A549 (cell line): ENCODE measurements at places on chromosomes 2 and 18. TPM values are rescaled to one million over a fixed set of nuclear protein-coding genes. Genes with fewer than 3 reads are reported as not detected.

DNA sequence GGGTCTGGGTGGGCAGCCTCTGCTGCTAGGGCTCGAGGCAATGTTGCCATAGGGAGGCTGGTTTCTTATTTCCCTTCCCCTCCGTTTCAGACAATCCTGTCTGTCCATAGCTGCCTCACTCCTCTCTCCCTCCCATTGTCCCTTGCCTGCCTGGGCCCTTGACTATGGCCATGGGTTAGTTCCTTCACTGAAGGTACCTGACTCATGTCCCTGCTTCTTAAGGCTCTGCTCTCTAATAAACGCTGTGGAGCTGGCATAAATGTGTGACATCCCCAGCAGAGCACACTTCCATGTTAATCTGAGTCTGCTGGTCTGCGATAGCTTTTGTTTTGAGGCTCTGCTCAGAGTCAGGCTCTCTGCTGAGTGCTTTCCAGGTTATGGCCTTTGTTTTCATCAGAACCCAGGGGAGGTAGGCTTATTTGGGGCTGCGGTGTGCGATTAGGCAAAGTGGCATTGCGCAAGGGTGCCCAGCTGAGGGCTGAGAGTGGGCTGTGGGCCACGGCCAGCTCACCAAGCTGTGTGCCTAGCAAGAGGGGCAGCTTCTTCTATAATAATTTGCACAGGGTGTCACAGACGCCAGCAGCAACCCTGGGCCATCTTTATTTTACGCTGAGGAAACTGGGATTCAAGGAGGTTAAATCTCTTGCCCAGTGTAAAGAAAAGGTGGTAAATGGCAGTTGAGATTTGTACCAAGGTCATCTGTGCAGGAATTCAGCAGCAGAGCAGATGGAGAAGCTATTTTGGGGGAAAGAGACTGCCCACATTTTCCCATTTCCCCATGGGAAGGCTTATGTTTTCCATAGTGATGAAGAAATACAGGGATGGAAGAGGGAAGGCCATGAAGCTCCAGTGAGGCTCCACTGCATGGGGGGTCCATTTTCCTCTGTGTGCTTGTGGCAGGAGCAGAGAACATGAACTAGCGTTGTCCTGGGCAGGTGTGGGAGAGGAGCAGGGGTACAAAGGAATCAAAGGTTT, 25.6 kb downstream of the MRPL33 start:
- DNase-seq = no peak

- DNase-seq = peak; percentile 65
Measured at GRCh38 chr18:22230471-22230945, 61.1 kb downstream of the GATA6 start.

- no peak for DNase-seq
Measured at GRCh38 chr2:237818066-237818473, 19.5 kb downstream of the RBM44 start.

- DNase-seq = no peak
Measured at GRCh38 chr18:72613534-72613930, 69.4 kb upstream of the CBLN2 start.

DNA sequence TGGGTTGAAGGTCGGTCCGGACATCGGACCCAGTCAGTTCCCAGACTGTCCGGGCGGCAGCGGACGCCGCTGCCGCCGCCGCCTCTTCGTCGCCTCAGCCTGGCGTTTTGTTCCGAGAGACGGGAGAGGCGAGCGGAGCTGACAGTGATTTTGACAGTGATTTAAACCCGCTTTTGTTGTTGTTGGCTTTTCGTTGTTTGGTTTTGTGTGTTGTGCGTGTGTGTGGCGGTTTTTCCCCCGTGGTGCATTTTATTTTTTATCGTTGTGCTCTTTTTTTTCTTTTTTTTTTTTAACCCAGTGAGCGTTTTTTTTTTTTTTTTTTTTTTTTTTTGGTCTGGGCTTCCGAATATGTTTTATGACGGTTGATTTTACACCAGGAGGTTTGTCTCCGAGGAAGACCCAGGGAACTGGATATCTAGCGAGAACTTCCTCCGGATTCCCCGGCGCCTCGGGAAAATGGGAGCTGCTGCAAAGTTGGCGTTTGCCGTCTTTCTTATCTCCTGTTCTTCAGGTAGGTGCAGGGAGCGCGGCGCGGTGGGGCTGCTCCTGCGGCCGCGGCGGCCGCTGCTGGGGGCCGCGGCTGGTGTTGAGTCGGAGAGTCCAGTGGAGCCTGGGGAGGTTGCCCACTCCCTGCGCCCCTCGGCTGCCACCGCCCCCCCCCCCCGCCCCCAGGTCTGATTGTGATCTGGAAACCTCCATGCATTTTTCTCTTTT, at the start of gene ACVR2A:
TSS of gene ACVR2A (plus strand) at position 333 of the 714 bp plus-strand sequence. CDS start at position 457, 124 bp downstream.
- DNase-seq = peak; percentile 18

- DNase-seq = no peak
Measured at GRCh38 chr2:201904538-201905420, 98.4 kb downstream of the CDK15 start.

DNA sequence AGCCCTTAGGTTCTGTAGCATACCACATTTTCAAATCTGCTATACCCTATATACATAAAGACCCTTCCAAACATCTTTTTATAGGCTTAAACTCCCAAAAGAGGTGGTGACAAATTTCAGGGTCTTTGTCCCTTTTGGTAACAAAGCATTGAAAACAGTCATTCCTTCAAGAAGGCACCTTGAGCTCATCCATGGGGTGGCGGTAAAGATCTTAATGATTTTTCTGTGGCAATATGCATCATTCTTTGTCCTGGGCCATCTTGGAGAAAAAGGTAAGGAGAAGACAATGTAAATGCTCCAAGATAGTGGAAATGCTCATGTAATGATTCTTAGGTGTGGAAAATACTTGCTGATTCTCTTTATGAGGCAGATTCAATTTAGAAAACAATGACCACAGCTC, 890.5 kb downstream of the CNTNAP5 start:
- no peak for DNase-seq

GRCh38 chr2:58541511-58541910, 300.4 kb upstream of the FANCL start:
- DNase-seq = no peak

- DNase-seq = peak; percentile 11
Measured at GRCh38 chr2:147665105-147665504, 179.7 kb upstream of the ACVR2A start.

GRCh38 chr2:192137451-192137850, 57.3 kb downstream of the TMEFF2 start:
- no peak for DNase-seq

Gene BCL2
- polyA plus RNA-seq = 0.56 to 0.66 TPM (median 0.61 TPM) in 3 replicates

Gene PHLPP1
- polyA plus RNA-seq = 5.9 to 6.5 TPM (median 6.0 TPM) in 3 replicates

Gene MOCOS
- polyA plus RNA-seq = 2.7 to 3.3 TPM (median 3.2 TPM) in 3 replicates

Gene MTX2
- polyA plus RNA-seq = 56.9 to 60.1 TPM (median 58.5 TPM) in 3 replicates

Gene TXNDC2
- 0.06 to 0.12 TPM in 2 of 3 replicates, not detected in the other for polyA plus RNA-seq

Gene GPC1
- 93.5 to 107 TPM (median 97.7 TPM) in 3 replicates for polyA plus RNA-seq

Gene CD207
- polyA plus RNA-seq = 0.04 TPM in 1 of 3 replicates, not detected in the others

Gene GEN1
- 16.2 to 18.1 TPM (median 16.8 TPM) in 3 replicates for polyA plus RNA-seq

Gene AKAIN1
- polyA plus RNA-seq = not detected in 3 replicates
